Stimulated activated CD4-positive, alpha-beta T cell treated with anti-CD3 and anti-CD28 coated beads, Interleukin-15, amount 100 ng/mL, for 48 hours (primary cell): ENCODE measurements at places on chromosomes 3 and 15.
A peak's percentile ranks its signal among the peaks of the same experiment; 100 is the strongest.

GRCh38 chr3:139974809-139975425, 39.9 kb downstream of the CLSTN2 start:
- no peak for DNase-seq

DNA sequence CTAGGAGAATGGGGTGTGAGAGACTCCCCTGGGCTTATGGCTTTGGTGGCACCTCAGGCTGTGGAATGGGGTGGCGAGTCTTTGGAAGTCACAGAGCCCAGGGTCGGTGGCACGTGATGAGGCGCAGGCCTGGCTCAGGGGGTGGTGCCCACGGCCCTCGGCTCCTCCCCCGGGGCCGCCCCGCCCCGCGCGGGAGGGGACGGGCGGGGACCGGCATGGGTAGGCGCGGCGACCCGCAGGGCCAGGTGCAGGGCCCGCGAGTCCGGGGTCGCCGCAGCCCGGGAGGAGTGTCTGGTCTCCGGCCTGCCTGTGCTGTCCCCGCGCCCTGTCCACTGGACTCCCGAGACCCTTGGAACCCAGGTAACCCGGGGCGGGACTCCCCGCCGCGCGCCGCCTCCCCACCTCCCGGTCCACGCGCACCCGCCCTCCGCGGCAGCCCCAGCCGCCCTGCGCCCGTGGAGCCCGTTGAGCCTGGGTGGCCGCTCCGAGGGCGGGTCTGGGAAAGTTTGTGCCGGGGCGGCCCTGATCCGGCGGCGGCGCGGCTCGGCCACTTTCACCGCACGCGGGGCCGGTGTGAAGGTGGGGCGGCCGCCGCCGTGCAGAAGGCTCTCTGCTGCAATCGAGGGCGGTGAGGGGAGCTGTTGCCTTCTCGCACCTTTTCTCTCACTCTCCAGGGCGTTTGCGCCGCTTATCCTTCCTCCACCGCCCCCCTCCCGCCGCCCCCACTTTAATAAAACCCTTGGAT, at the start of gene PAQR5:
PAQR5 (plus strand) TSS at position 216 of the 745 bp plus-strand sequence. CDS start 61,169 bp downstream, outside the sequence.
- no peak for DNase-seq

- DNase-seq, result no peak
Measured at GRCh38 chr3:70716832-70717231, 404.4 kb upstream of the MDFIC2 start.

DNA sequence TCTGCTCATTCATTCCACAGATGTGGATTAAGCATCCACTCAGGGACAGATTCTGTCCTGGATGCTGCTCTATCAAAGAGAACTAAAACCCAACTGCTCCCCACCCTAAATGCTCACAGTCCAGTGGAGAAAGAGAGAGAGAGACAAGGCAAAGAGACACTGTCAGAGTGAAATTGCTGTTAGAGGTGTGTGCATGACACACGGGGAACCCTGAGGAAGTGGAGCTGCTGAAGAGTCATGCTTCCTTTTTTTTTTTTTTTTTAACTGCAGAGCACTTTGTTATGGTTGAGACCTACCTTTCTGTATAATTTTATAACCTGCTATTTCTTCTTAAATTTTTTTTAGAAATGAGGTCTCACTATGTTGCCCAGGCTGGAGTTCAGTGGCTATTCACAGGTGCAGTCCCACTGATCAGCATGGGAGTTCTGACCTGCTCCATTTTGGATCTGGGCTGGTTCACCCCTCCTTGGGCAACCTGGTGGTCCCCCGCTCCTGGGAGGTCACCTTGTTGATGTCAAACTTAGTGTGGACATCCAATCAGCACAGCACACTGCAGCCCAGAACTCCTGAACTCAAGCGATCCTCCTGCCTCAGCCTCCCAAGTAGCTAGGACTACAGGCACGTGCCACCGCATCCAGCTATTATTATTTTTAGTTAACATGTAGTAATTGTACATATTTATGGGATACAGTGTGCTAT, 18.2 kb upstream of the PSTPIP1 start:
- no peak for DNase-seq

DNA sequence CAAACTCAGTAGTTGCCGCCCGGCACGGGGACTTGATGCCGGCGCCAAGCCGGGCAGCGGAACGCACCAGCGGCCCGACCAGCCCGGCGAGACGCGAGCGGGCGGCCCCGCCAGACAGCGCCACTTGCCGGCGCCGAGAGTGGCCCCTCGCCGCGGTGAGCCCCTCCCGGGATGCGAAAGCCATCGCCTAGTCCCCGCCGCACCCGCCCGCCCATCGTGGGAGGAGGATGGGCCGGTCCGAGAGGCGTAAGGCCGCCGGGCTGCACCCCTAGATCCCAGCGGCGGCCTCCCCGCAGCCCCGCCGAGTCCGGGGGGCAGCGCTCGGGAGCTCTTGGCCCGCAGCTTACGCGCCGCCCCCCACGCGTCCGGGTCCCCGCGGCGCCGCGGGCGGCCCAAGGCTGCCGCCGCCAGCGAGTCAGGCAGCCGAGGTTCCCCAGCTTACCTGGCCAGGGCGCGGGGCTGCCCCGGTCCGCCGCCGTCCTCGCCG, 609 bp downstream of the GOLGA8A start:
- DNase-seq, result peak; percentile 25

DNA sequence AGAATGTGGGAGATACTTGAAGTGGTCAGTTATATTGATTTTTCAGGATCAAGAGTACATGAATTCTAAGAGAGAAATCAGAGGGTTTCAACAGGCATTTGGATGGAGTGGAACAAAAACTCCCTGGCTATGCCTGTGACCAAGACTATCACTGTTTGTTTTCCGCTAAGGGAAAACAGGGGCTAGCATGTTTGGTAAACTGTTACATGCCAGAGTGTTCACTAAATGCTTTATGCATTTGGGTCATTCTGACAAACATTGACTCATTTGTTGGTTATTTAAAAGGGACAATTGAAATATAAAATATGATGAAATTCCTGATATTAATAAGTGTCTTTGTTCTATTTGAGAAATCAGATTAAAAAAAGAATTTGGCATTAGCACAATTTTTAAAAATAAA, 603.9 kb upstream of the KCNMB2 start:
- DNase-seq, result no peak

- DNase-seq, result no peak
Measured at GRCh38 chr3:126522363-126522788, 1.6 kb upstream of the CHST13 start.

DNA sequence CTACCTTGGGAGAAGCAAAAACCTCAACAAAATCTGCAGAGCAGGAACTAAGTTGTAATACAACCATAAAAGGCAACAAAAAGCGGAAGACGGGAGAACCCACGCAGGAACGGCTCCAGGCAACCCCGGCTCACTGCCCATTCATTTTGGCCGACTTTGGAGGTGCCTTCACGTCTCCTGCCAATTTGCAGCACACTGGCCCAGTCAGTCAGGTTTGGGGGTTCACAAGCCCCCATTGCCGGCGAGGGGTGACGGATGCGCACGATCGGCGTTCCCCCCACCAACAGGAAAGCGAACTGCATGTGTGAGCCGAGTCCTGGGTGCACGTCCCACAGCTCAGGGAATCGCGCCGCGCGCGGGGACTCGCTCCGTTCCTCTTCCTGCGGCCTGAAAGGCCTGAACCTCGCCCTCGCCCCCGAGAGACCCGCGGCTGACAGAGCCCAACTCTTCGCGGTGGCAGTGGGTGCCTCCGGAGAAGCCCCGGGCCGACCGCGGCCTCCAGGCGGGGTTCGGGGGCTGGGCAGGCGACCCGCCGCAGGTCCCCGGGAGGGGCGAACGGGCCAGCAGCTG, 463 bp downstream of the TERC start:
- DNase-seq, result peak; percentile 54

- DNase-seq, result no peak
Measured at GRCh38 chr3:194505791-194506415, 19.1 kb upstream of the ATP13A3 start.
